CD4-positive, alpha-beta T cell treated with Interleukin-10 for 1 hour (primary cell): ENCODE measurements at places on chromosomes 2 and 18.

- no peak for DNase-seq
These were observed 56.0 kb downstream of the LBH start for GRCh38 chr2:30287190-30287840.

GRCh38 chr2:194223218-194223617 lies 1433.8 kb upstream of the SLC39A10 start:
- DNase-seq = no peak

DNA sequence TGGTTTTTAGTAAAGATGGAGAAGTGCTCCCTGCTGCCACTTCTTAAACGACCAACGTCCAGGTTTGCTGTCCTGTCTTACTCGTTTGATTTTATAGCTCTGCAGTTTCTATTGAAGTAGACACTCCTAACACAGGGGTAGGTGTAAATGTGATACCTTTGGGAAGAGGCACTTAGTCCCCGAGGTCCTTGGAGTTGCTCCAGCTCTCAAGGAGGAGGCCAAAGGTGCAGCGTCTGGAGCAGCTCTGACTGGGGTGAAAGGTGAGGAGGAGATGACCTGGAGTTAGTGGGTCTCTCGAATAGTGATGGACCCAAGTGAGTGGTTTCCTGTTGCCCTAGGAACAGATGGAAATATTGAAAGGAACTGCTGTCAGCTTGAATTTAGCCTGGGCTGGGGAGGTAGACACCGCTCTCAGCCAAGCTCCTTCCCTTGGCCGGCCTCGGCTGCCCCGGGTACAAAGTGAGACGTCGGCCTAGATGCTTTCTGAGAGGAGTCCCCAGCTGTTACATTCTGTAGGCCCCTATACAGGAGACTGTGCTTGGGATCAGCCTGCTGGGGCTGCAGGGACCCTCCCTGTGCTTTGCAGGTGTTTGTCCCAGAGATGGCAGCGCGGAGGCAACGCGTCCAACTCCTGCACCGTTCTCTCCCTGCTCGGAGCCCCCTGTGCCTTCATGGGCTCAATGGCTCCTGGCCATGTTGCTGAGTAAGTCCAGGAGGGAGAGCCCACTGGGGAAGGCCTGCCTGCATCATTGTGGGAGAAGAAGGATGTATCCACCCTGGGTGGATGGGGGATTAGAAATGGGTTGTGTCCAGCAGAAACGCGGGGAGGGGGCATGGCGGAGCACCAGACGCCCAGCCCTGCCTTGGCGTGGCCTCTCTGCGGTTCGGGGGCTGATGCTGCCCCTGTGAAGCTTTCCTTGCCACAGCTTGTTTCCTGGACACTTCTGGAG lies 5.4 kb downstream of the KHK start:
- no peak for DNase-seq

DNA sequence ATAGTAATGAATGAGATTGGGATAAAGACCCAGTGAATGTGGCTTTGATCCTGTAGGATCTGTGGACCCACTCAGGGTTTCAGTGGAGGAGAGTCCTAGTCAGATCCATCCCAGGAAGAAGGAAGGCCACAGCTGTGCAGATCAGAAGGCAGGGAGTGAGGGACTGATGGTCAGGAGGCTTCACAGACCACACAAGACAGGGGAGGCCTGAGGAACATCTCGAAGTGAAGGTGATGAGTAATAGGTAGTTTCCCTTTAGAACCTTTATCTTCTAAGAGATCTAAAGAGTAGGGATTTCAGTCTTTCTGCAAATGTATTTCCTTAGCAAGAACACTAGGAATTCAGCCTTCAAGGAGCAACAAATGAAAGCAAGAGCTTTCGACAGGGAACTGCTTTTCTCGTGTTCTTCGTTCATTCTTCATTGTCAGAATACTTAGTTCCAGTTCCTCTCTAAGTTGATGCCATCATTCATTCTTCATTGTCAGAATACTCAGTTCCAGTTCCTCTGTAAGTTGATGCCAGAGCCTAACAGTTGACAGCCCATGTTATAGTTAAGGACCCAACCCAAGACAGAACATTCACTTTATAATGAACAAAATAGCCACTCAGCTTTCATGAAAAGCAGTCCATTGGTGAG lies 150.2 kb upstream of the EPAS1 start:
- DNase-seq = no peak

GRCh38 chr18:79519751-79520477 lies 124.2 kb downstream of the NFATC1 start:
- peak; percentile 41 for DNase-seq

DNA sequence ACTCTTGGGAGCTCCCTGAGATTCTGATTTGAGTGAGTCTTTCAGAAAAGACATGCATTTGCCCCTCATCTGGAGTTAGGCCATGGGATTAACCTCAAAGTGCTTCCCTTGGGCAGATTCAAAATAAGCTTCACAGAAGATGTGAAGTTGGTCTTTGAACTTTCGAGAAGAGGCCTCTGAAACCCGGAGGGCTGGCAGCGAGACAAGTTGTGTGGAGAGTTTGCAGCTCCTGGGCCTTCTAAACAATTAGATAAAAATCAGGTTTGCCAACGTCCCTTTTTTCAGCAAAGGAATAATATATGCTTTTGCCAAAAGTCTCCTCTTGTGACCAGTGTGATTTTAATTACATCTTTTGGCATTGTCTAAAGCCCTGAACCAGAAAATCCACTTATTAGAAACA lies 489.7 kb downstream of the SOX11 start:
- no peak for DNase-seq

GRCh38 chr18:22436136-22436535 lies 18.4 kb upstream of the CTAGE1 start:
- DNase-seq = no peak

GRCh38 chr2:27855476-27855875 lies 34.7 kb downstream of the RBKS start:
- no peak for DNase-seq

DNA sequence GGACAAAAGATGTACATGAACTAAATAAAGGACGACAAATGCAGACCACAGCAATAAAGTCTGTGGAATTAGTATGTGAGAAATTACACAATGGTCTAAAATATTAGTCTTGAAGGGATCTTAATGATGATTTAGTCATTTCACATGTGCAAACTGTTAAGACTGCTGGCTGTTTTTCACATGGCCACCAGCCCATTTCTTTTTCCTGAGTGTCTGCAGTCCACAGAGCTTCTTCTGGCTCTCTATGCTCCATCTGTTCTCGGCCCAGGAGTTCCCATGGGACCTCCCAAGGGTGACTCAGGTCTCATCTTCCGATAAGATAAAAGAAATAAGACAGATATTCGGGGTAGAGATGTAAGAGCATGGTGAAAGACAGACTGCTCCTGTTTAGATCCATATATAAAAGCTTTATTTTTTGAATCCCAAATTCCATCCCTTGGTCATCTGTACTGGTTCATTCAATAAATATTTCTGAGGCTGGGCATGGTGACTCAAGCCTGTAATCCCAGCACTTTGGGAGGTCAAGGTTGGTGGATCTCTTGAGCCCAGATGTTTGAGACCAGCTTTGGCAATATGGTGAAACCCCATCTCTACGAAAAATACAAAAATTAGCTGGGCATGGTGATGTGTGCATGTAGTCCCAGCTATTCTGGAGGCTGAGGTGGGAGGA lies 20.1 kb downstream of the IL1RL1 start:
- no peak for DNase-seq

DNA sequence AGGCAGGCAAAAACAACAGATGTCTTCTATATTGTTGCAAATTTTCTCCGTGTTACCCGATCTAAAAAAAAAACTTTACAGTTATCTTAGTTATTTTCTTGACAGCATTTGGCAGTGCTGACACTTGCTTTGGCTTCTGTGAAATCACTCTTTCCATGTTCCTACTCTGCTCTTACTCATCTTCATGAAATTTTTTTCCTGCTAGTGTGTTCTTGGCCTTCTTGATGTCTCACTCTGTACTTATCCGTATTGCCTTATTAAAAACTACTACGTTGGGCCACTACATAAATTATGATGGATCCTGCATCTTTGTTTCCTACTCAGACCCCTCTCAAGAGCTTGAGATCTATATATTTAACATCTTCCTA lies 134.4 kb downstream of the IKZF2 start:
- DNase-seq = no peak

DNA sequence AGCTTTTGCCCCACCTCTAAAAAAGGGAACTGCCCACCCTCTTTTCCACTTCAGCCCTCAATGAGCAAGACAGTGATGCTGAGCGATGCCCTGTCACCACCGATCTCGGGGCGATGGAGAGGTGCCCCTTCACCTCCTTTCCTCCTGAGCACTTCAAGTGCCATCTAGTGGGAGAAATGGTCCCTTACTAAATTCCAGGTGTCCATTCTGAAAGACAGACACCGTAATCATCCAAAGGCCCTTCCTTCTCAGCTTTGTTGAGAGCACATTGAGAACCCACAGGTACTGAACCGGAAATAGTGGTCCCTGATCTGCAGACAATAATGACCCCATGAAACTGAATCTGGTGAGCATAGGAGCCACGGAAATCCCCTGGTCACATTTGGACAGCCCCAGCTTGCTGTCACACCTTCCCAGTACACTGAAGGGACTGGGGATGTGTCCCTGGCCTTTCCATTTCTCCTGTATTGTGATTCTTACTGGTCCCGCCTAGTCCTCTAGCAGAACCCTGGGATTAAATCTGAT lies 38.5 kb downstream of the KCTD18 start:
- peak; percentile 62 for DNase-seq

GRCh38 chr2:156329031-156329926 lies 3.2 kb downstream of the NR4A2 start:
- peak; percentile 16 for DNase-seq

DNA sequence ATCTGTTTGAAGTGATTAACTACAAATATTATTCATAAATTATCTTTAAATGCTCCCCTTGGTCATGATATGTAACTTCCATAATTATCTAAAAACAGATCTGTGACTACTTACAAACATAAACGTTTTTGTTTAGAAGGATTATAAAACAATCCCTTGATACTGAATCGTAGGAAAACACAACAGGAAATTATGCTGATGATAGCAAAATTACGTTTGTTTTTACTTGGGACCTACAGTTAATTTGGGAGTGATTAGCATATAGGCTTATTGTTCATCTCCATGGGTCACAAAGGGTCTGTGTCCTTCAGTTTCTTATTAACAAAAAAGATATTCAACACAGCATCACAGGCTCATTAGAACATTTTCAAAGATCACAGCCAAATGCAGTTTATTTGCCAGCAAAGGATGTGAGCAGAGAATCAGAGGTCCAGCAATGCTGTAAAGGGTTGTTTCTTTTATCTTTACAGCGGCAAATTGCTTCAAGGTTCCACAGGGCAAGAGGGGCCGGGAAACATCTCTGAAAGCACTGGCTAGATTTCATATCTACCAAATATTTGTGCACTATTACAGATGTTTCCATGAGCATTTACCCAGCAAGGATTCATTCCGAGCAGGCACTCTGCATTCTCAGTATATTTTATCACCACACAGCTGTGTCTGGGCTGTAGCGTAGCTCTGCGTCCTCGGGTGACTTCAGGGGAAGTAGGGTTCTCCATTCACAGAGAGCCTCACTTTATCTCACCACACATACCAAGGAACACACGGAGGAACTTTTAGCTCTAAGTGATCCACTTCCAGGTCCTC lies 4.1 kb downstream of the CCDC195 start:
- DNase-seq = no peak

DNA sequence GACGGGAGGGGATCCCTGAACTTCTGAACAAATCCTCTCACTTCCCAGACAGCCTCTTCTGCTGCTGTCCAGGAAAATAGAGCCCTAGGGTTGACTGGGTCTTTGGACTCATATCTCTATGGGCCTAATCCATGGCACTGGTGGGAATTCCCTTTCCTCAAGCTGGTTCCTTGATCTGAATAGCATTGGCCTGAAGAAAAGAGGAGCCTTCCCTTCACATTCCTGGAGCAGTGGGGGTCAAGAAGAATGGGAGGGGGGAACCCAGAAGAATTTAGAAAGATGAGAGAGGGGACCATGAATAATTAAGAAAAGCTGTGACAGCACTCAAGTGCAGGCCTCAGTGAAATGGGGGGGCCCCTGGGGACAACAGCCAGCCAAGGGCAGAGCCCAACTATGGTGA lies 80.2 kb downstream of the COL6A3 start:
- no peak for DNase-seq

- DNase-seq = no peak
These were observed 135.1 kb downstream of the CELF4 start for GRCh38 chr18:37430357-37431076.

- DNase-seq = no peak
These were observed 45.1 kb downstream of the CD8B2 start for GRCh38 chr2:106532236-106532635.

DNA sequence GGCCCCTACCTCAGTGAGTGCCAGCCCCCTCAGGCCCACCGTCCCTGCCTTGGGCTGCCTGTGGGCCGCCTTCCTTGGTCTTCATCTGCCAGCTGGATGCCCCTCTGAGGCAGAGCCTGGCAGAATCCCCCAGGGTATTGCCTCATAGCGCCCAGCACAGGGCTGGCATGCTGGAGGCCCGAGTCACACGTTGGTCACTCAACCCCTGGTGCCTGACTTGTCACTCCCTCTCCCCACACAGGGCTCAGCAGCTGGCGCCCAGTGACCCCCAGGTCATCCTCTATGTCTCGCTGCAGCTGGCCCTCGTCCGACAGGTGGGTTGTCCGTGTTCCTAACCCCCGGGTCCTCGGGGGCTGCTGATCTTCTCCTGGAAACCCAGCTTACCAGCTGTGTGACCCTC lies 108.4 kb upstream of the MCFD2 start:
- no peak for DNase-seq

- DNase-seq = no peak
These were observed 83.1 kb downstream of the NDUFA10 start for GRCh38 chr2:239942090-239942489.

GRCh38 chr18:45167631-45168280 lies 447.5 kb upstream of the SLC14A2 start:
- no peak for DNase-seq

- DNase-seq = no peak
These were observed 205.7 kb downstream of the TCF4 start for GRCh38 chr18:55382277-55382805.

- peak; percentile 70 for DNase-seq
These were observed 32.3 kb downstream of the DNMT3A start for GRCh38 chr2:25309402-25309801.

DNA sequence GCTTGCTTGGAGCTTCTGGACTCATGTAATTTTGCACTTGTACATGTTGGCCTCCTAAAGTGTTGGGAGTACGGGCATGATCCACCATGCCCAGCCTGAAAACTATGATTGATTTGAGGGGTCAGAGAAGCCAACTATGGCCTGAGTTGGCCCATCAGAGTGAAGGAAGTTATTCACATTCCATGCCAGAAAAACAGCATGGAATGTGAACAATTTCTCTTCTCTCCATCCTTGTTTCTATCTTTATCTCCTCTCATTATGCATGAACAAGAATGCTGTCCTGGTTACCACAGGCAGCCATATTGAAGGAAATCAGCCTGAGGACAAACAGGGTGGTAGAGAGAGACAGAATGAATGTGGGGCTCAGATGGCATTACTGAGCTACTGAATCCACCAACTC lies 3.5 kb upstream of the CD226 start:
- DNase-seq = no peak

GRCh38 chr2:228039752-228040534 lies 141.5 kb downstream of the SPHKAP start:
- DNase-seq = no peak

- no peak for DNase-seq
These were observed 15.6 kb upstream of the PSD4 start for GRCh38 chr2:113157897-113158753.
